ENCODE measurements at places on chromosomes 12 and 14.

DNA sequence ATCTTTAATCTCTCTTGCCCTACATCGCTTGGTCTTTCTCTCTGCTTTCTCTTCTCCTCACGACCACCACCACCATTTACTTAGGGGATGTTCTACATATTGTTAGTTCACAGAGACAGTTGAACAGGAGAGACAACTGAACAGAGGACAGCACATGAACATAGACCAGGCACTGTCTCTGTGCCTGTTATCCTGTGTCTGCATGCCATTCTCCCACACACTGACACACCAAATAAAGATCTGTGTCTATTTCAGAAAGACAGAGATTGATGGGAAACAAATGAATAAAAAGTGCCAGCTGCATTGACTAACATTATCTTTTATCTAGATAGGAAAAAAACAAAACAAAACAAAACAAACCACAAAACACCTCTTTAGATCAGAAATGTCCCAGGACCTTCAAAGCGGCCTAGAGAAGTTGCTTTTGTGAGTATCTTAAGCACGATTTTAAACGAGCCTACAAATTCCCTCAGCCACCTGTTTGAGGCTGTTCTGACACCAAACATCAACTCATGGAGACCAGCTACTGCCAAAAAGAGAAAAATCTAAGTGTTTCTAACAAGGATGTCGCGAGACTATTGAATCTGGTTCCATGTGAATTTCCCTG is 77.6 kb upstream of the PARP11 start:
- DNase-seq = no peak

DNA sequence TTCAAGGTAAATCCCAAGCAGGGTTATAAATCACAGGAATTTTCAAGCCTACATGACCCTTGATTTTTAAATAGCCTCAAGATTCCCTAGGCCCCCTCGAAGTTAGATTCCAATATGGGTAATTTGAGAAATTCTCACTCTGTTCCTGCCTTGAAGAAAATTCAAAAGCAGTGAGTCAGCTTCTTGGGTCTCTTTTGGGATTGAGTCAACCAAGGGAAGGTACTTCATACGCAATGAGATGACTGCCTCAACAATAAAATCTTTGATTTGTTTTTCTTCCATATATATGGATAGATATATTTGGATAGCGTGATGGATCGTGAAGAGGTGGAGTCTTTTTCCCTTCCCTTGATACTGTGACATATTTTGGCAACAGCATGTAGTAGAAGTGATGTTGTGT is 180.4 kb upstream of the ATP2B1 start:
- DNase-seq = no peak

GRCh38 chr12:103455020-103455763 is 40.6 kb downstream of the C12orf42 start:
- no peak for DNase-seq

DNA sequence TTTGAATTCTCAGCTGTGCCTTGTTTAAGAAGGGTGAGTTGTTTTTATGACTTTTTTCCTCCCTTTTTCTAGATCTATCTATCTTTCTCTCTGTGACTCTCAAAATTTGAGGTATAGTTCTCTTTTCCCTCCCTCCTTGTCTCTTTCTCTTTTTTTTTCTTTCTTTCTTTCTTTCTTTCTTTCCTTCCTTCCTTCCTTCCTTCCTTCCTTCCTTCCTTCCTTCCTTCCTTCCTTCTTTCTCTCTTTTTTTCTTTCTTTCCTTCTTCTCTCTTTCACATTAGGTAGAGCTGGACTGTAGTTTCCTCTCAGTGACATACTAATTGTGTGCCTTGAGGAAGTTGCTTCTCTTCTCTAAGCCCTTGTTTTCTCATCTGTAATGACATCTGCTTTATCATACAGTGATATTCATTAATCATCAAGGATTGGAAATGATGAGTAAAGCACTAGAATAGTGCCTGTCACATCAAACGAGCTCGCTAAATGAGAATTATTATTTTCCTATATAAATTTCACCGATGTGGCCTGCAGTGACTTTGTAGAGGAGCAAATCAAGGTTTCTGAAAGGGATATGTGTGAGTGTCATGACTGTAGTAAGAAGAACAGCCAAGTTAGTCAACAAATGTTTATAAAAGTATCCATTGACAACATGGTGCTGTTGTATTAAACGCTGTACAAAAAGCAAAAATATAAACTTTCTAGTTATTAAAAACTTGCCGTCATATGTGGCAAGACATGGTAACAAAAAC is 78.9 kb upstream of the SLC38A2 start:
- DNase-seq = no peak

GRCh38 chr12:66103016-66103913 is 27.3 kb downstream of the LLPH start:
- DNase-seq = no peak

GRCh38 chr14:34620839-34621238 is 9.1 kb downstream of the SNX6 start:
- DNase-seq = no peak

GRCh38 chr14:48983351-48983888 is 602.8 kb downstream of the RPS29 start:
- DNase-seq = no peak

DNA sequence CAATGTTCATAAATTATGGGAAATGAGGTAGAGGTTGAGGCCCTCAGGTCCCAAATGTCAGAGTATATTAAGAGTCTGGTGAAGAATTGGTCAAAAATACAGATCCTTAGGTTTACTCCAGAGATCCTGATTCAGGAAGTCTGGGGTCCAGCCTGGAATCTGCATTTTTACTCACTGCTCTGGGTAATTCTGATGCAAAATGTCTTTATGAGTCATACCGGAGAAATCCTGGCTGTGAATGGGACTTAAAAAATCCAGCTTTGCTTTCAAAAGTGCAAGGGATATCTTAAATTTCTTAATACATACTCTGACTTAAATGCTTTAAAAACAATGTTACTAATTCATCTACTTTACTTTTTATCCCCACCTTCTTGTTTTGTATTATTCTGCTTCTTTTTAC is 74.5 kb downstream of the FERMT2 start:
- no peak for DNase-seq

- no peak for DNase-seq
These were observed 44.5 kb upstream of the SELPLG start for GRCh38 chr12:108678104-108678730.

DNA sequence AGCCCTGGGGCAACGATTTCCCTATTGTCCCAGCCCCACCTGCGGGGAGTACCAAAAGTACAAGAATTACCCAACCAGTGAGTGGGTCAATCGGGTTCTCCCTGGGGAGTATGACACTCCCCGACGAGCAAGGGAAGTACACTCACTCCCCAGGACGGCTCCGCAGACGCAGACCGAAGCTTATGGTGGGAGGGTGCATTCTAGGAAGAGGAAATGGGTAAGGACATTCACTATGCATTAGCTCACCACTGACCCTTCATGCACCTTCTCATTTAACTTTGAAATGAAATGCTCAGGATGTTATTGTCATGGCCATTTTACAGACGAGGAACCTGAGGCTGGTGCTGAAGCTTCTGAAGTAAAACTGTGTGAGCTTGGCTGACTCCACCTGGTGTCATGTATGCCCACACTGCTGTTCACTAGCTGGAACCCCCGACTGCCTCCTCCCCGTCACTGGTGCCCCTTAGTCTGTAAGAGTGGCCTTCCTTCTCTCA is 45.8 kb upstream of the TMED10 start:
- no peak for DNase-seq

GRCh38 chr14:102654298-102654697 is 61.8 kb downstream of the RCOR1 start:
- DNase-seq = no peak

DNA sequence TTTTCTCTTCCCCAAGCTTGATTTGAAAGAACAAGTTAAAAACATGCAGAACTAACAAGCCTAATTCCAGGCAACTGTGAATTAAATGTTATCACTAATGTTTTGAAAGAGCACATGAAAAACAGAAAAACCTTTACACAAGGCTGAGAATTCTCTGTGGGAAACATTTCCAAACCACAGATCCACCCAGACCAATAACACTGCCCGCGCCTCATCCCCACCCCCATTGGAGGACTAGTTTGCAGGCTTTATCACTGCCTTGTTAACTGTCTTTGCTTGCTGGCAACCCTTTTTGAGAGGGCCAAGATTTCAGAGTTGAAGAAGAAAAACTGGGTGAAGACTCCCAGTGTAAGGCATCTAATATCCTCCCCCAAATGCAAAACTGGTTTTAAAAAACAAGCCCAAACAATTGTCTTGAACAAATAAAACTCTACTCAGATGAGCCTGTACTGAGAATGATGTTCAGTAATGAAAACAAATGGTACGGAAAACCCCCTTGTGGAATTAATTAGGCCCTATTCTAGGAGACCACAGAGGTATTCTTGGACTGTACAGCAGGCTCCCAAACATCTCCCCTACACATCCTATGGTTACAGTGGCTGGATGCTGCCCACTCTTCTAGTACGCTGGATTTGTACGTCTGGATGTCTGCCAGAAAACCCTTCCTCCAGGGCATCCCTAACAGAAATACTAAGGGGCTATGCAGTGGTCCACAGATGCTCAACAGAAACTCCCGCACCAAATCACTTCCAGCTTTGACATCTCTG is 5.8 kb downstream of the MAX start:
- no peak for DNase-seq

DNA sequence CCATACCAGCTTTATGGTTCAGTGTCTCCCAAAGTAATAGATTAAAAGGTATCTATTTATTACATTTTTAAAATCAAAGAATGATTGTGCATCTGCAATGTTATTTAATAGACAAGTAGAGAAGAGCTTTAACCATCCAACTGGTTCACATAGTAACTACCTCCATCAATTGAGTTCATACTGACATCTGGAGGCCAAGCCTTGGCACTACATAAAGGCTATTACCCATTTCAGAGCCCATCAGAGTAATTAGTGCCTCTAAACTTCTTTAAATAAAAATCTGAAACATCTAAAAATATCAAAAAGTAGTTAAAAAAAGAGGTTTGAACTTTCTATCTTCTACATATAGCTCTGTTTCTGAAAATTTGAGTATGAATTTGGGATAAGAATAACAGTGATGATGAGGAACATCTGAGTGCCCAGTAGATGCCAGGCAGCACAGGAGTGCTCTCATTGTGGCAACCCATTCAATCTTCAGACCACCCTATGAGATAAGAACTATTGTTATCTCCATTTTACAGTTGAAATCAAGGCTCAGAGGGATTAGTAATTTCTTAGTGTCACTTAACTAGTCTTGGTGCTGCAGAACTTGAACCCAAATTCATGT is 132.9 kb upstream of the DAAM1 start:
- DNase-seq = peak; percentile 35

DNA sequence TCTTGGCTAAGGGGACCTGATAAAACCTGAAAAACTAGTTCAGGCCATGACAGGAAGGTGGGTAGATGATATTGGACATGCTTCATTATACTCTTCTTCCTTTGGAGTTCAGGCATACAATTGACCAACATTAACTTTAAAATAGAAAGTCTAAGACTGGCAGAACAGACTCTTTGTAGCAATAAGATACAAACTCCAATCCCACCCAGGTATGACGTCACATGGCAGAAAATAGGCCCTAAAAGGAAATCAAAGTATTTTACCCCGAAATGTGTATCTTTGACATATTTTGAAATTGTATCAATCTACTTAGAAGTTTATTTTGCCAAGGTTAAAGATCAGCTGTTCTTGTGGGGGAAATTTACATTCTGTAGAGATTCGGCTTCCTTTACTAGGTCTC is 198.1 kb upstream of the LRIG3 start:
- DNase-seq = no peak

DNA sequence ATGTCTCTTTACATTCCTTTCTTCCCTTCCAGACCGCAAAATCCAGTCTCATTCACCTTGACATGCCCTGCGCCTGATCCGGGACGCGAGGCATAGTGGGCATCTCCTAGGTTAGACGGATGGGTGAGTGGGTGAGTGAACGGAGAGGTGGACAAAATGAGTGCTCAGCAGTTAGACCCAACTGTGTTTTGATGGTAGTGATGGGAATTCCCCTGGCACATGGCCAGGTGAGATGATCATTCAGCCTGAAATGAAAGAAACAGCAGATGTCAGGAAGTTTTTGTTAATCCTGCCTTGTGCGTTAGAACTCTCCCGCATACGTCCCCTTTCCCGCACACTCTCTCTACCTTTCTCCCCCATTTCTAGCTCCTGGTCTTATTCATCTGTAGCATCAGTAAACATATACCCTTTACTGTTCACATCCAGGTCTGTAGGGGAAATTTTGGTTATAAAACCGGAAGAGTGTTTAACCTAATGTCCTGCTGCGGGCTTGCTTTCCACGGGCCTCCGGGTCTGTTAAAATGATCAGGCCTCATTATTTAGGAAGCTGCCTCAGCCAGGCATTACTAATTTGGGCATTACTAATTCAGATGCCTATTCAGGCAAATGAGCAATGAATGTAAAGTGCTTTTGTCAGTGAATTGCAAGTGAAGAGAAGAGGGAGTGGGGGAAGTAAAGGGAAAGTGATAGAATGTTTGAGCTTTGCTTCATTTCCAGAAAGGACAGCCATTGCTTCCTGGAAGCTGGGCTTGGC is 172.8 kb downstream of the ETV6 start:
- DNase-seq = no peak

DNA sequence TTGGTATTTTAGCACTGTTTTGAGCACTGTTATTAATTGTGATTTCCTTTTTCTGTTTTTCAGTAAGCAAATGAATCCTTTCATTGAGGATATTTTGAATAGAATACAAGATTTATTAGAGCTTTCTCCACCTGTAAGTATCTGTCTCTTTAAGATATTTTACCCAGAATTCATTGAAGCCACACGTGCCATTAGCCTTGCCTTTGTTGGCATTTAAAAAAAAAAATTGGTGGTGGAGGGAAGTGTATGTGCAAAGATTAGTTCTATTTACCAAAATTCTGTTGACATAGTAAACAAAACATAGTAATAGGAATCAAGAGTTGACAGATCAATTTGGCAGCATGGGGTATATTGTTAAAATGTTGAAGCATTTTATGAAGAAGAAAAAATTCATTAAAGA is 23.8 kb downstream of the XPOT start:
- no peak for DNase-seq

GRCh38 chr12:13702381-13702780 is 279.0 kb downstream of the GRIN2B start:
- DNase-seq = no peak

- no peak for DNase-seq
These were observed 6.9 kb upstream of the CREBL2 start for GRCh38 chr12:12604740-12605139.

- DNase-seq = peak; percentile 25
These were observed 757 bp downstream of the SLC25A3 start for GRCh38 chr12:98594050-98594835.

- no peak for DNase-seq
These were observed 199.8 kb upstream of the RBM19 start for GRCh38 chr12:114165921-114166320.

DNA sequence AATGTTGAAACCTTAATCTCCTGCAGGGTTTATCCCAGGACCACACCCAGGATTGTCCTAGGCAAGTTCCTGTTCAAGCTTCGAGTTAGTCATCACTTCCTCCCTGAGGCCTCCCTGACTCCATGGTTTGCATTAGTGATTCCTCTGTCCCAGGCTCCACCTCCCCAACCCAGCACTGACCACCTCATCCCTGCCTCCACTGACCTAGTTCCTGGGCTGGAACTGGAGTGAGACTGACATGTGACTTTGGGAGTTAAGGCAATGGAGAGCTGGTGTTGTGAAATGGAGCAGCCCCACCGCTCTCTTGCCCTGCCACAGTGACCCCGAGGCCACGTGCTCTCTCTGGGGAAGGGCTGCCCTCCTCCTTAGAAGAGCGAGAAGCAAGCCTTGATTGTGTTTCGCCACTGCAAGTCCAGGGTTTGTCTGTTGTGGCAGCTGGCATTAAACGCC is 15.8 kb upstream of the DTX1 start:
- peak; percentile 16 for DNase-seq
